ENCODE measurements at places on chromosomes 1 and 21.
A peak's percentile ranks its signal among the peaks of the same experiment; 100 is the strongest.

DNA sequence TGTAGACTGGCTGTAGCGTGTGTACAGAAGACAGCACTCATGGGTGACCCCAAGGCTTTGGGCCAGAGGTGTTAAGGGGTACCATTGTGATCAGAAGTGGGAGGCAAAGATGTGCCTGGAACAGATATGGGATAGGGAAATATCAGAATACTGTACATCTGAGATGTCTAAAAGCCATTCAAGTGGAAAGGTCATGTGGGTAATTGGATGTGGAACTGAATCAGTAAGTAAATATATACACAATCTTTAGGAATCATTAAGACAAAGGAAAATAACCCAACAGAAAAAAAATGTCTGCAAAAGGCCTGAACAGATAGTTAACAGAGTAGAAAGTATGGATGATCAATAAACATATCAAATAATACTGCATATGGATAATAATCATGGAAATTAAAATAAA, 26.5 kb downstream of the OR13G1 start:
- no peak for DNase-seq

DNA sequence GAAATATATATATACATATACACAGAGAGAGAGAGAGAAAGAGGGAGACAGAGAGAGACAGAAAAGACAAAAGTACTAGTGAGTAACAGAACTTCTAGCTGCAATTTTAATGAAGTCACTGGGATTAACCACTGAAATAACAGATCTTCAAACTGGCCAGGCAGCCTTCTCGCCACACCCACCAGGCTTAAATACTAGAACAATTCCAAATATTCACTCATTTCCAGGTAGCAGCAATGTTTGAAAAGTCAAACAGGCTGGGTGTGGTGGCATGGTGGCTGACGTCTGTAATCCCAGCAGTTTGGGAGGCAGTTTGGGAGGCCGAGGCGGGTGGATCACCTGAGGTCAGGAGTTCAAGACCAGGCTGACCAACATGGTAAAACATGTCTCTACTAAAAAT, 5.2 kb downstream of the PRDX1 start:
- DNase-seq = no peak

GRCh38 chr1:52552505-52553361, at the start of gene TUT4:
TSS of gene TUT4 (minus strand) at chr1:52553092. CDS start at chr1:52526280, 26,812 bp downstream.
- peak; percentile 88 for DNase-seq

DNA sequence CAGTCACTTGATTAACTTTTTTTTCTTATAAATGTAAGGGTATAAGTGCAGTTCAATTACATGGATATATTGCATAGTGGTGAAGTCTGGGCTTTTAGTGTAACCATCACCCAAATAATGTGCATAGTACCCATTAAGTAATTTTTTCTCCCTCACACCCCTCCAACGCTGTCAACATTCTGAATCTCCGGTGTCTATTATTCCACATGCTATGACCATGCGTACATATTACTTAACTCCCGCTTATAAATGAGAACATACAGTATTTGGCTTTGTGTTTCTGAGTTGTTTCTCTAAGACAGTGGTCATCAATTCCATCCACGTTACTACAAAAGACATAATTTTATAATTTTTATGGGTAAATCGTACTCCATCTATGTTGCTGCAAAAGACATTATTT, 1191.1 kb downstream of the NCAM2 start:
- no peak for DNase-seq

DNA sequence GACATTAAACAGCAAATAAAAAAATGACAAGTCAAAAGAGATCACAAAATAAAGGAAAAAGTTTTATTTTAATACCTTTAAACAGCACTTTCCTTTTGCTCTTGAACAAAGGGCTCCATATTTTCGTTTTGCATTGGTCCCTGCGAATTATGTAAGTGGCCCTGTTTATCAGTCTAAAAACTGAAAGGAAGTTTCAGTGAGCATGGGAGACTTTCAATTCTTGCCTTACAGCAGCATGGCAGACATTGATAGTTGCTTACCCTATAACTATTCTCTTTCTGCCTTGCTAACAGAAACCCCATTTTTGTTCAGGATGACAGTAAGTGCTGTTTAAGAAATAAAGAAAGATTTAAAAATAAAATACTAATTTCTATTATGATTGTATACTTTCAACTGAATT, 5.2 kb upstream of the SH3GLB1 start:
- no peak for DNase-seq

Data from Kasumi-1 (cell line).